ENCODE measurements at places on chromosomes 1 and 21.
A peak's percentile ranks its signal among the peaks of the same experiment; 100 is the strongest.

DNA sequence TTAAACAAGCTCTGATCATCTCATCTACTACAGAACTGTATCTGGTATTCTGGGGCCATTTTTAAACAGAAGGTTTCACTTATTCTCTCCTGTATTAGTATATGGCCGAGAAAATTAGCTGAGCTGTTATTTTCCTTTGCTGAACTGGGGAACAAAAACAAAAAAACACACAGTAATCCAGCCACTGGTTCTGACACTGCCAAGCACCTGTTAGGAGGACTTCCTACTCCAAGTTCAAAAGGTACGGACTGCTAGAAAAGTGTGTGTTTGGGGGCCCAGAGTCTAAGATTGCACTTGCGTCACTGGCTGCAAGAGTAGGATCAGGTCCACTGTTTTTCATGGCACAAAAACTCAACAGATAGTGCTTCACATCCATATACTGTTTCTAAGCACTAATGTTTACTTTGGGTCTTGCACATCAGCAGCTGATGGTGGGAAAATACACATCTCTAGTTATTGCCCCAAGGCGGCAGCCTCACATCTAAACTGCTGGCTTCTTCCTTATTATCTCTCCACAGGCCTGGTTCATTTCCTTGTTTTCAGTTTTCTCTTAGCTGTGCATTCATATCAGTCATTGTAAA, 226.1 kb downstream of the FGGY start:
- DNase-seq = no peak

DNA sequence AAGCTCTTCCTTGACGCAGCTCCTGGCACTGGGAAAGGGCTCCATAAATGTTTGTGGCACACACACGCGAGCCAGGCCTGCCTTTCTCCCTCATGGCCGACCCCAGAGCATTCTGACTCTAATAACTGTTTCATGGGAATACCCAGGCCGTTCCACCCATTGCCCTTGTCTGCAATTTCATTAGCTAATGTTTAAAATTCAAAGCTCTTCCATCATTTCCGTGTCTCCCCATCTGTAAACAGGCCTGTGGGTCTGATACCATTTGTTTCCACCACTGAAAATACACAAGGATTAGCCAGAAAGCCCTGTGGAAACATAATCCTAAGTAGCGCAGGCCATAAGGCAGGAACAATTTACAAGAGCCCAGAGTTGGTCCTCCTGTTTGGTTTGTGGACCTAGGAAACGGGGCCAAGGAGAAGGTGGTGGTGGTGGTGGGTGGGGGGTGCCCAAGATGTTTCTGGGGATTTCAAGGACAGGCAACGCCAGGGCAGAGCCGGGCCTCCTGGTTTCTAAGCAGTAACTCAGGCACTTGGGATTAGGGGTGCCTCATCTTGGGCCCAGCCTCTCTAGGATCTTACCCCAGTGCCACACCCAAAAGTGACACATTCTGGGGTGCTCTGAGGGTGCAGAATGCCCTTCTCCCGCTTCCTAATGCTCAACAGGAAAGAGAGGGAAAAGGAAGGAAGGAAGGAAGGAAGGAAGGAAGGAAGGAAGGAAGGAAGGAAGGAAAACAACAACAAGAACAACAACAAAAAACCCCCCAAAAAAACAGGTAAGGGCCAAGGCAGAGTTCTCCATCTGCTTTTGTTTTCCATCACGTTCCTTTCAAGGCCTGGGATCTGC, 79.4 kb downstream of the SSBP3 start:
- DNase-seq = no peak

- no peak for DNase-seq
Observed at GRCh38 chr1:6019166-6019845, 26.4 kb upstream of the KCNAB2 start.

DNA sequence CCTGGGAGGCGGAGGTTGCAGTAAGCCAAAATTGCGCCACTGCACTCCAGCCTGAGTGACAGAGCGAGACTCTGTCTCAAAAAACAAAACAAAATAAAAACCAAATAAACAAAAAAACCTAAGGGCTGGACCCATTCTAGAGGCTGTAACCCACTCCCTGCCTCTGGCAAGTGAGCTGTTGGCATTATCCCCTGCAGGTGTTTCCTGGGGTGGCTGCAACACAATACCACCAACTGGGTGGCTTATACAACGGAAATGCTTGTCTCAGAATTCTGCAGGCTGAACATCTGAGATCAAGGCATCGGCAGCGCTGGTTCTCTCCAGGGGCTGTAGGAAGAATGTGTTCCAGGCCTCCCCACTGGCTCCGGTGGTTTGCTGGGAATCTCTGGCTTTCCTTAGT, 15.2 kb downstream of the LRRC38 start:
- no peak for DNase-seq

DNA sequence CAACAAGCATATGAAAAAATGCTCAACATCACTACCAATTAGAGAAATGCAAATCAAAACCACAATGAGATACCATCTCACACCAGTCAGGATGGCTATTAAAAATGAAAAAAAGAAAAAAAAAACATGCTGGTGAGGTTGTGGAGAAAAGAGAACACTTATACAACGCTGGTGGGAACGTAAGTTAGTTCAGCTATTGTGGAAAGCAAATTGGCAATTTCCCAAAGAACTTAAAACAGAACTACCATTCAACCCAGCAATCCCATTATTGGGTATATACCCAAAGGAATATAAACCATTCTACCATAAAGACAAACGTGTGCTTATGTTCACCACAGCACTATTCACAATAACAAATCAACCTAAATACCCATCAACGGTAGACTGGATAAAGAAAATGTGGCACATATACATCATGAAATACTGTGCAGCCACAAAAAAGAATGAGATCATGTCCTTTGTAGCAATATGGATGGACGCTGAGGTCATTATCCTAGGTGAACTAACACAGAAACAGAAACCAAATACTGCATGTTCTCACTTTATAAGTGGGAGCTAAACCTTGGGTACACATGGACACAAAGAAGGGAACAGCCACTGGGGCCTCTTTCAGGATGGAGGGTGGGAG, 49.5 kb downstream of the LYST start:
- no peak for DNase-seq

DNA sequence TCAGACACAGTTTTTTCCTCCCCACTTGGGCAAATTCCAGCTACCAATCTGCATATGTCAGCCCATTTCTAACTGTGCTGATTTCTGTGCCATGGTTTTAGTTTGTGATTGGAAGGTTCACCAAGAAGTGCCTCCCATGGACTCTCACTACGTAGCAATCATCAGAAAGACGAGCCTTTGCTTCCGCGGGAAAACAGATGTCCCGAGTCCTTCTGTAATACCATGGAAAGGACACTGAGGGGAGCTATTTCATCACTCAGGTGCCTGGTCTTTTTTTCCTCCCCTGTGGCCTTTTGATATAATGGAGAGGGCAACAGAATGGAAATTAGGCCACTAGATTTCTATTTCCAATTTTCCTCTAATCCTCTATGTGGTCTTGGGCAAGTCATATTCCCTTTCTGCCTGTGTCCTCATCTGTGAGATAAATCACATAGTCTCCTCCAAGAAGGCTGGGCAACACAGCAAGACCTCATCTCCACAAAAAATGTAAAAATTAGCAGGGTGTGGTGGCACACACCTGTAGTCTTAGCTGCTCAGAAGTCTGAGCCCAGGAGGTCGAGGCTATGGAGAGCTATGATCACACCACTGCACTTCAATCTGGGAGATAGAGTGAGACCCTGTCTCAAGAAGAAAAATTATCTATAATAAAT, 24.8 kb downstream of the LEMD1 start:
- peak; percentile 84 for DNase-seq

DNA sequence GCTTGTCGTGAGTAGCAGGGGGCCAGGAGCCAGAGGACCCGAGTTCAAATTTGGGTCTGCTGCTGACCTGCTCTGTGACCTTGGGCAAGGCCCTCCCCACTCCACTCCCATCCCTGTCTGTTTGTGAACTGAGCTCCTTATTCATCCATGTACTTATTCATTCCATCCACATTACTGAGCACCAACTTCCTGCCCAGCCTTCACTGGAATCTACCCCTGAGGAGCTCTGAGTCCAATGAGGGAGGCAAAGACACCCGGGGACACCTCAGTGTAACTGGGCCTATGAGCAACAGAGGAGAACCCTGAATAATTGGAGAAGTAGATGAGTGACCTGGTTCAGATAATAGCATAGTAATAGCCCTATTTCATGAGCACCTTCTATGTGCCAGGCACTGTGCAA, 8.9 kb downstream of the BSND start:
- DNase-seq = no peak

DNA sequence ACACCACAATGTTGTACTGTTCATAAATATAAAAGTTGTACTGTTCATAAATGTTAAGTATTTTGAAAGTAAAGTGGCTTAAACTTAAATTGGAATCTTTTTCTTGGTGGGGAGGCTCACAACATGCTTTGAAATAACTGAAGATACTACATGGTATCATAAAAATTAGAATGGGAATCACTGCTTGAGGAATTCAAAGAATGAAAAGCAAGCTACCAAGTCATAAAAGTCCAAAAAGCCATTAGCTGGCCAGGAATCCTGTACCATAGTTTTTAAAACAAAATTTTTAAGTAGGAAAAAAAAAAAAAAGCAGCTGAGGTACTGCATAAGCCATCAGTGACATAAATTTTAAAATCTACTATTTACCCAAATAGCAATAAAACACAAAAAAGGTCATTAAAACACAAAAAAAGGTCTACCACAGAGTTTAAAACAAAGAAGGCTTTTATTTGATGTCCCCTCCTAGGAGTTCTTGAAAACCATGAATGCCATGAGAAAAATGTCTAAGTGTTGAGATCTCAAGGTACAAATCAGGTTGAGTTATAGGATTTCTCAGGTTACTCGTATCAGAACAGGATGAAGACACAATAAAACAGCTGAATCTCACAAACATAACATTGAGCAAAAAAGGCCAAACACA, 8.6 kb downstream of the ZZZ3 start:
- DNase-seq = no peak

GRCh38 chr1:226723657-226724532, 15.2 kb downstream of the ITPKB start:
- DNase-seq = peak; percentile 30

GRCh38 chr1:114156538-114157274, 3.0 kb upstream of the SYT6 start:
- DNase-seq = no peak
